Esophagus squamous epithelium (tissue), 5 donors: ENCODE measurements at places on chromosomes 16 and 17. TPM values are rescaled to one million over a fixed set of nuclear protein-coding genes. Genes with fewer than 3 reads are reported as not detected.

DNA sequence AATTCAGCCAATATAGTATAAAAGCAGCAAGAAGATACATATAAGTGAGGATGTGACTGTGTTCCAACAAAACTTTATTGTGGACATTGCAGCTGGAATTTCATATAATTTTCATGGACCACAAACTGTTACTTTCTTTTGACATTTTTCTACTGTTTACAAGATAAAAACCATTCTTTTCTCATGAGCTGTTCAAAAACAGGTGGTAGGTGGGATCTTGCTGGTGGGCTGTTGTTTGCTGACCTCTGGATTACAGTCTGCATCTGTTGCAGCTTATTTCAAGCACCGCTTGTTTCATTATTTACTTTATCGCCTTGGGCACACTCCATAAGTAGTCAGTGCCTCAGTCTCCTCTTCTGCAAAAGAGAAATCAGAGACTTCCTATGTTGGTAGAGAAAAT, 99.5 kb downstream of the CDH13 start:
- H3K27me3 ChIP-seq, result no peaks in the 10 kb centered on the region
- H3K4me3 ChIP-seq, result no peak overlapping the region
- H3K36me3 ChIP-seq, result no peaks in the 10 kb centered on the region
- no peak overlapping the region for H3K27ac ChIP-seq

DNA sequence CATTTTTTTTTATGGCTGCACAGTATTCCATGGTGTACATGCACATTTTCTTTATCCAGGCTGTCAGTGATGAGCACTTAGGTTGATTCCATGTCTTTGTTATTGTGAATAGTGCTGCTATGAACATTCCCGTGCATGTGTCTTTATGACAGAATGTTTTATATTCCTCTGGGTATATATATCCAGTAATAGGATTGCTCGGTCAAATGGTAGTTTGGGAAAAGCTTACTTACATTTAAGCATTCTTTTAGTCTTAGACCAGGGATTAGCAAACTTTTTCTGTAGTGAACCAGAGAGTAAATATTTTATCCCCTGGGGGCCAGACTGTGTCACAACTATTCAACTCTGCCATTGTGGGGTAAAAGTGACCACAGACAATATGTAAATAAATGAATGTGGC, 40.2 kb downstream of the MED13 start:
- H3K27ac ChIP-seq, result no peak overlapping the region
- H3K4me1 ChIP-seq, result no peaks in the 10 kb centered on the region
- no peaks in the 10 kb centered on the region for H3K36me3 ChIP-seq

DNA sequence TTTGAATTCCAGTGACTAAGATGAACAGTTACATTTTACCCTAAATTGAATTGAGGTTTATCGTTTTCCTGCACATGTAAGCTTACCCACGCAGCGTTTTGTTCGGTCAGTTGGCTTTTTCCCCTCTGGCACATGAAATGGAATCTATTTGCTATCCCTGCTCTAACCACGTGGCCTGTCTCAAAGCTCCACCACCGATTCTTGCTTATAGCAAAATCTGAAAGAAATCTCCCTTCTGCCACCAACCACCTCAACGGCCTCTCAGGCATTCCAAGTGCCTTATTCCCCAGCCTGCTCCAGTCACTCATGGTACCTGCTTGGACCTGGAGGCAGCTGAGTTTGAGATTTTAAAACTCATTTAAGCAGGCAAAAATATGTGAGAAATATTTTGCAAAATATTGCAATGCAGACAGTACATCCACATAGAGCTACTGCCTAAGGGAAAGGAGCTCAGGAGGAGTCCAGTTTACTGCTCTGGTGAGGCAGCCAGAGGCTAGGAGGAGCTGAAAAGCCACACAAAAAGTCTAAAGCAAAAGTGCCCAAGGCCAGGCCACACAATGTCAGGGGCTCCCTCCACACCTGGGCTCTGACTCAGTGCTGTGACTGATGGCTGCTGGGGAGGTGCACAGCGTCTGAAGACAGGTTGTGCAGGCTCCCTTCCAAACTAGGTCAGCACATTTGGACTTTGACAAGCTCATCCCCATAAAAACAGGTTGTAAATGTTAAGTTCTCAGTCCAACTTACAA, 26.4 kb downstream of the ARHGAP17 start:
- H3K4me3 ChIP-seq, result no peak overlapping the region
- no peaks in the 10 kb centered on the region for H3K36me3 ChIP-seq
- no peak for DNase-seq
- H3K4me1 ChIP-seq, result peaks cover 50% of the 10 kb centered on the region
- peak overlapping the region; percentile 67 for H3K27ac ChIP-seq

- H3K4me3 ChIP-seq, result no peak overlapping the region
- H3K4me1 ChIP-seq, result peaks cover 47% of the 10 kb centered on the region
- H3K27me3 ChIP-seq, result no peaks in the 10 kb centered on the region
- no peak for DNase-seq
- H3K36me3 ChIP-seq, result no peaks in the 10 kb centered on the region
- H3K27ac ChIP-seq, result no peak overlapping the region
Measured at GRCh38 chr16:27739606-27740357, 189.8 kb downstream of the KATNIP start.

GRCh38 chr17:40551091-40551878, 14.0 kb downstream of the CCR7 start:
- H3K36me3 ChIP-seq, result no peaks in the 10 kb centered on the region
- no peaks in the 10 kb centered on the region for H3K27me3 ChIP-seq
- no peak overlapping the region for H3K4me3 ChIP-seq
- H3K27ac ChIP-seq, result peak overlapping the region; percentile 86
- peaks cover 60% of the 10 kb centered on the region for H3K4me1 ChIP-seq
- DNase-seq, result no peak

DNA sequence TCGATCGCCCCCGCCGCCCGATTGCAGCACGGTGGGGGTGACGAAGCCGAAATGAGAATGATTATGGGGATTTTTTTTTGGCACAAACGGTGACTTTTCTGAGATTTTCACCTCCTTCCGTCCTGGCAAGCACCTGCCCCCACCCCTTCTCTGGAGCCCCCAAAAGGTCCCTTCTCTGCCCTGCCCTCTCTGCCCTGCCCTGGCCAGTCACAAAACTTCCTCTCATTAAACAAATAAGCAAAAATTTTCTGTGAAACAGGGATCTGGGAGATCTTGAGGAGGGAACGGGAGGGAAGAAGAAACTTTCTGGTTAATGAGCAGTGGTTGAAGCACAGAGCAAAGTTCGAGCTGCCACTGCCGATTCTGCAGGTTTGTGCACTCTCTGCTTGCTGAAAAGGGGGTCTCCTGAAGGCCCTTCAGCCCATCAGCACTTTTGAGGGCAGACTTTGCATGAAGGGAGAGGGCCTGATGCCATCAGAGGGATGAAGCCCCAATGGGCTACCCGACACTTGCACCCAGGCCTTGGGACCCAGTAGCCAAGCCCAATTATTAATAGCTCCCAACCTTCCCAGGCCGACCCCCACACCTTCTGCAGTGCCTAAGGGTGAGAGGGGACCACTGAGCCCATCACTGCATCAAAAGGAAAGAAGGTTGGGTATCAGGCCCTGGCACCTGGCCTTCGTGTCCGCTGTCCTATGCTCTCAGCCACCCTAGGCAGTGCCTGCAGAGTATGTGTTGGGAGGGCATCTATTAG, 1.0 kb upstream of the HOXB8 start:
- no peaks in the 10 kb centered on the region for H3K36me3 ChIP-seq
- no peak for DNase-seq
- H3K27ac ChIP-seq, result no peak overlapping the region
- H3K4me1 ChIP-seq, result peaks cover 51% of the 10 kb centered on the region

GRCh38 chr17:79949656-79950209, 85.9 kb downstream of the TBC1D16 start:
- no peak overlapping the region for H3K4me3 ChIP-seq
- no peak for DNase-seq
- peaks cover 48% of the 10 kb centered on the region for H3K36me3 ChIP-seq
- H3K27ac ChIP-seq, result no peak overlapping the region
- H3K4me1 ChIP-seq, result peaks cover 7% of the 10 kb centered on the region
- H3K27me3 ChIP-seq, result no peaks in the 10 kb centered on the region

DNA sequence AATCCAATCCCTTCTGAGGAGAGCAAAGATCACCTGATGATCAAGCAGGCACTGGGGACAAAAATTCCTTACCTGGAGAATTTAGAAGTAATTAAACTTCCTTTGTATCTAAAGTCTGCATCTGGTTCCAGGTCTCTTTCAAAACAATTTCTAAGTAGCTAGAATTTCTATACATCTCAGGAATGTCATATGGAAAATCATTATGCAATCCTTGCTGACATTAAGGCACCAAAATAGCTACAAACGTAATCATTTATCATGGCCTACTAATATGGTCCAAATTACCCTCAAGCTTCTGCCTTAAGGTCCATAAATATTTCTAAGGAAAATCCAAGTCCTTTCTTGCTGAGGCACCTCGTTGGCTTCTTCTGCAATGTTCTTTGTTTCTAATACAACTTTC, 32.9 kb upstream of the YPEL2 start:
- DNase-seq, result no peak
- no peaks in the 10 kb centered on the region for H3K27me3 ChIP-seq
- H3K36me3 ChIP-seq, result no peaks in the 10 kb centered on the region

DNA sequence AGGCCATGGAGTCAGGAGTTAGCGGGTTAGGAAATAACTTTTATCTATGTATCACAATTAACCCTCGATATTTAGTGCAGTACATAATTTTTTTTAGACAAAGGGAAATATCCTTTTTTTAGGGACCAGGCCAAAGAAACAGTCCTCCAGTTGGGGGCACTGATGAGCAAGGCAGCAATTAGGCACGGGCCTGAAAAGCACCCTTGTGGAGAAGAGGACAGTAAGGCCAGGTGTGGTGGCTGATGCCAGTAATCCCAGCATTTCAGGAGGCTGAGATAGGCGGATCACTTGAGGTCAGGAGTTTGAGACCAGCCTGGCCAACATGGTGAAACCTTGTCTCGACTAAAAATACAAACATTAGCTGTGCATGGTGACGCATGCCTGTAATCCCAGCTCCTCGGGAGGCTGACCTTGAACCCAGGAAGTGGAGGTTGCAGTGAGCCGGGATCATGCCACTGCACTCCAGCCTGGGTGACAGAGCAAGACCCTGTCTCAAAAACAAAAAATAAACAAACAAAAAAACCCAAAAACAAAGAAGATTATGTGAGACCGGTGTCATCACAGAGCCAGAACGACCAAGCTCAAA, 158.3 kb upstream of the NOL11 start:
- H3K4me1 ChIP-seq, result peaks cover 6% of the 10 kb centered on the region
- no peaks in the 10 kb centered on the region for H3K27me3 ChIP-seq
- no peak for DNase-seq
- H3K4me3 ChIP-seq, result no peak overlapping the region
- no peak overlapping the region for H3K27ac ChIP-seq
- no peaks in the 10 kb centered on the region for H3K36me3 ChIP-seq

- H3K4me1 ChIP-seq, result no peaks in the 10 kb centered on the region
- no peak overlapping the region for H3K4me3 ChIP-seq
- H3K36me3 ChIP-seq, result no peaks in the 10 kb centered on the region
- H3K27me3 ChIP-seq, result no peaks in the 10 kb centered on the region
Measured at GRCh38 chr16:86949630-86950029, 367.6 kb downstream of the C16orf95 start.

- no peak overlapping the region for H3K4me3 ChIP-seq
- DNase-seq, result no peak
- no peaks in the 10 kb centered on the region for H3K27me3 ChIP-seq
- peak overlapping the region; percentile 46 for H3K27ac ChIP-seq
Measured at GRCh38 chr17:39208893-39209292, 8.8 kb downstream of the RPL19 start.

GRCh38 chr17:36862116-36862920, 75.0 kb upstream of the LHX1 start:
- no peak overlapping the region for H3K27ac ChIP-seq
- no peaks in the 10 kb centered on the region for H3K27me3 ChIP-seq
- no peaks in the 10 kb centered on the region for H3K4me1 ChIP-seq
- no peaks in the 10 kb centered on the region for H3K36me3 ChIP-seq
- no peak for DNase-seq
- H3K4me3 ChIP-seq, result no peak overlapping the region

DNA sequence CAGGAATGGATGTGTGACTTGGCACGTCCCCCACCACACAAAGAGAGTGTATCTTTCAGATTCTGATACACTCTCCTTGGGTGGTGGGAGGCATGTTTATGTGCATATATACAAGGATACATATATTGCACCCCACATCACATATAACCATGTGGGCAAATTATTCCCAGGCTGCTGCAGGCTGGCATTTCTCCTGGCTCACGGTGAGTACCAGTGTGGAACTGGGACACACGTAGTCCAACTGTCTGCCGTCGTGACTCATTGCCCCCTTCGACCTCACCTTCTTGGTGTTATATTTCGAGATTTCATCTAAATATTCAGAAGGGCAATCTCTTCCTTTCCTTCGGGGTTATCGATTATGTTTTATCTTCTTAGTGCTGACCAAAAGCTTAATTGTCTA, 24.4 kb downstream of the ARHGAP44 start:
- H3K4me3 ChIP-seq, result no peak overlapping the region
- H3K36me3 ChIP-seq, result no peaks in the 10 kb centered on the region
- no peak for DNase-seq
- H3K27ac ChIP-seq, result no peak overlapping the region
- H3K4me1 ChIP-seq, result no peaks in the 10 kb centered on the region

- peak overlapping the region; percentile 92 for H3K27ac ChIP-seq
- no peak for DNase-seq
- no peaks in the 10 kb centered on the region for H3K27me3 ChIP-seq
- H3K4me1 ChIP-seq, result peaks cover 82% of the 10 kb centered on the region
- H3K36me3 ChIP-seq, result no peaks in the 10 kb centered on the region
Measured at GRCh38 chr17:350706-351448, 1.7 kb downstream of the RPH3AL start.

GRCh38 chr16:84144209-84144858, 643 bp downstream of the HSDL1 start:
- no peak for DNase-seq
- H3K4me1 ChIP-seq, result peaks cover 14% of the 10 kb centered on the region
- no peaks in the 10 kb centered on the region for H3K36me3 ChIP-seq
- peaks cover 5% of the 10 kb centered on the region for H3K27me3 ChIP-seq
- H3K27ac ChIP-seq, result peak overlapping the region; percentile 90

GRCh38 chr17:2398655-2399571, 1.9 kb downstream of the MNT start:
- H3K36me3 ChIP-seq, result no peaks in the 10 kb centered on the region
- peak overlapping the region; percentile 97 for H3K4me3 ChIP-seq
- H3K4me1 ChIP-seq, result peaks cover 63% of the 10 kb centered on the region
- no peaks in the 10 kb centered on the region for H3K27me3 ChIP-seq
- DNase-seq, result no peak

DNA sequence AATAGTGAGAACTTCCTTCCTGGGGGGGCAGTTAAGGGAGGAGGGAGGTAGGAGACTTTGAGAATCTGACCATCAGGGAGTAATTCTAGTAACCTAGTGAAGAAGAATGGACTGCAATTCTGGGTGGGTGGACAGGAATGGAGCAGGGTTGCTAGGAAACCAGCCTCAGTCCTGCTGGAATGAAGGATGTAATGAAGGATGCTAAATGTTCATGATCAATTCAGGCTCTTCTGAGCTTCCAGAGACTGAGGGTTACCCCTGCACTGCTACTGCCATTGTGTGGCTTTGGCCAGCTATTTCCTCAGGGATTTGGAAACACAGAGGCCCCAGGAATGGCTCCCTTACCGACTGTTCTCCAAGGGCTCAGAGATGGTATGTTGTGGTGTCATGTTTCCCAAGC, 116.4 kb downstream of the UTP18 start:
- no peak overlapping the region for H3K4me3 ChIP-seq
- no peaks in the 10 kb centered on the region for H3K36me3 ChIP-seq
- no peaks in the 10 kb centered on the region for H3K4me1 ChIP-seq
- no peak for DNase-seq

Gene PRKCB
- total RNA-seq, result 0.38 TPM

Gene EXOC3L1
- total RNA-seq, result 1.1 TPM

Gene PLXDC1
- total RNA-seq, result 3.5 TPM

Gene MYH11
- 128 TPM for total RNA-seq

Gene HOXB3
- total RNA-seq, result 5.9 TPM

Gene STAT5A
- total RNA-seq, result 17.4 TPM

Gene SLC13A2
- total RNA-seq, result not detected

Gene SOST
- total RNA-seq, result not detected

Gene KLHL10
- total RNA-seq, result not detected
